ENCODE measurements at places on chromosomes 4 and X.

- DNase-seq: no peak
Observed at GRCh38 chr4:185312699-185313098, 83.0 kb downstream of the LRP2BP start.

- DNase-seq: no peak
Observed at GRCh38 chr4:165368567-165368966, 10.2 kb upstream of the CPE start.

DNA sequence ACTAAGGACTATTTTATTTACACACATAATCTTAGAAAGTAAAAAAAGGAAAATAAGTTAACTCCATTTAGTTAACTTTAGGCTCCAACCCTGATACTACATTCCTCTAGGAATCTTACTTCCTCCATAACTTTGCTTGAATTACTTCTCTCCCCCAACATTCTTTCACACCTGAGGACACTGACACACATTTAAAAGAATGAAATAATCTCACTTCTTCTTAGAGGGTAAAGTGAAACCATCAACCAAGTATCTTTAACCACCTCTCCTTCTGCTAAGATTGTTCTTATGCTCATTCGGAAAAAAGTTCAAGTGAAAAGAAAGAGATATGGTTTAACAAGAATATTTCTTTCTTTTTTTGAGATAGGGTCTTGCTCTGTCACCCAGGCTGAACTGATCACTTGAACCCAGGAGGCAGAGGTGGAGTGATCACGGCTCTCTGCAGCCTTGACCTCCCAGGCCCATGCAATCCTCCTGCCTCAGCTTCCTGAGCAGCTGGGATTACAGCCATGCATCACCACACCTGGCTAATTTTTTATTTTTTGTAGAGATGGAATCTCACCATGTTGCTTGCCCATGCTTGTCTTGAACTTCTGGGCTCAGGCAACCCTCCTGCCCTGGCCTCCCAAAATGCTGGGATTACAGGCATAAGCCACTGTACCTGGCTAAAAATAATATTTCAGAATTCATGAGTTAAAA lies 28.5 kb downstream of the SLC25A4 start:
- DNase-seq: no peak

DNA sequence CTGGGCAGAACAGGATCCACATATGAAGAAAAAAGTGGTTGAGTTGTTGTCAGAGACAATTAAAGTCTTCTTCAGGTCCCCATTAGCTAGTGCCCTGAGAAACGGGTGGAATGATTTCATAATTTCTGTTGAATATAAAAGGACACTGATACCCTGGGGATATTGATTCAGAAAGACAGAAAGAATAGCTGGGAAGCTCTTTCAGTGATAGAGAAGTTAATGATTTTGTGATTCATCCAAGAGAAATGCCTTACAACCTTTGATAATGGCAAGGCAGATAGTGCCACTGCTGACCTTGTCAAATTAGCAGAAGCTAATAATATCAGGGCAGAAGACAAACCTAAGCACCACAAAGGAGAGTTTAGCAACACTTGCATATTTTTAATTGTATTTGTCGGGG lies 37.9 kb downstream of the UNC5C start:
- DNase-seq: no peak

- DNase-seq: no peak
Observed at GRCh38 chr4:38306482-38307071, 346.4 kb downstream of the PTTG2 start.

- DNase-seq: no peak
Observed at GRCh38 chr4:37568489-37568888, 117.7 kb downstream of the RELL1 start.

GRCh38 chr4:54863571-54864255 lies 206.0 kb downstream of the KIT start:
- DNase-seq: no peak

DNA sequence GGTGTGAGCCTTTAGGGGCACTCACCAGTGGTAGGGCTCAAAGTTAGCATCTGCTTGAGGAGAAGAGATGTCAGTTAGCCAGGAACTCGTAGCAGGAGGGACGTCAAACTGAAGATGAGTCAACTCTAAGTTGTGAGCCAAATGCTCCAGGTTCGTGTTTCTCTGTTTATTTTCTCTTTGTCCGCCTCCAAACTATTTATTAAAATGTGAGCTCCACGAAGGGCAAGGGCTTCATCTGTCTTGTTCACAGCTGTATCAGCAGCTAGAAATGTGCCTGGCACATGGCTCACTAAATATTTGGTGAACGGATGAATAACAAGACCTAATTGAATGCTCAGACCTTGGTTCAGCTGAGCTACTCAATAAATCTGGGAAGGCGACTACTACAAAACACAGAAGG lies 248.9 kb downstream of the BCOR start:
- no peak for DNase-seq

- no peak for DNase-seq
Observed at GRCh38 chr4:15656038-15656470, 897 bp upstream of the FBXL5 start.

- DNase-seq: no peak
Observed at GRCh38 chrX:46255046-46255445, 290.2 kb downstream of the ZNF674 start.

- no peak for DNase-seq
Observed at GRCh38 chr4:1334579-1334895, 12.5 kb upstream of the UVSSA start.

GRCh38 chr4:163666332-163666873 lies 171.9 kb downstream of the TMA16 start:
- no peak for DNase-seq

DNA sequence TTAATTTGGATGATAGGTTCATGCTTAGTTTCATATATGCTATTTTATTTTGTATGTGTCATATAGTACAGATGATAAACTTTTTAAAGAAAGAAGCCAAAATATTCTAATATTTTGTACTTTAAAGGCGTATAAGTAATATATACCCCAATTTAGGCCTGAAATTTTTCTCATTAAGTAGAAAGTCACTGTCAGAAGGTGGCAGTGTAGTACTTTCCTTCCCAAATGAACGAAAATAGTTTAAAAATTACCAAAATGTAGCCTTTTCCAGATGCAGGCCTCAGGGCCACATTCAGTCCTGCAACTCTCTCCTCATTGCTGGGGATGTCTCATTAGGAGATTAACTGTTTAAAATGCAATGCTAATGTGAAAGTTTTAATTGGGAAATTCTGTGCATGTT lies 1263.6 kb downstream of the C4orf33 start:
- DNase-seq: no peak
